ENCODE measurements at places on chromosomes 4 and X. TPM values are rescaled to one million over a fixed set of nuclear protein-coding genes. Genes with fewer than 3 reads are reported as not detected.

Gene PDHA1
- total RNA-seq: 78.7 TPM

- no peak for DNase-seq
Measured at GRCh38 chr4:11691236-11691635, 262.5 kb upstream of the HS3ST1 start.

DNA sequence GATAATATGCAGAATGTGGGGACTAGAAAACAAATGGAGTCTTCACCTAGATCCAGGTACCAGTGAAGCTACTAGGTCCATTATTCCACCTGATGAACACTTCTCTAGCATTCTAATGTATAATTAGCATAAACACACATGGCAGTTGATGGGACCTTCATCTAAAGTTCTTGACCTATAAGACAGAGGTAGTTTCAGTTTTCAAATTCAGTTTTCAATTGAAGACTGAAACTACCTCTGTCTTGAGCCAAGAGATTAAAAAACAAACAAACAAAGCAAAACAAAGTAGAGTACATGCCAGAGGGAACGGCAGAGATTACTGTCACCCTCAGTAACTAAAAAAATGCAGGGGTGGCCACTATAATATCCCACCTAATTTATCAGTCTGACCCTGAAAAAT, 199.9 kb upstream of the NEIL3 start:
- DNase-seq: no peak

DNA sequence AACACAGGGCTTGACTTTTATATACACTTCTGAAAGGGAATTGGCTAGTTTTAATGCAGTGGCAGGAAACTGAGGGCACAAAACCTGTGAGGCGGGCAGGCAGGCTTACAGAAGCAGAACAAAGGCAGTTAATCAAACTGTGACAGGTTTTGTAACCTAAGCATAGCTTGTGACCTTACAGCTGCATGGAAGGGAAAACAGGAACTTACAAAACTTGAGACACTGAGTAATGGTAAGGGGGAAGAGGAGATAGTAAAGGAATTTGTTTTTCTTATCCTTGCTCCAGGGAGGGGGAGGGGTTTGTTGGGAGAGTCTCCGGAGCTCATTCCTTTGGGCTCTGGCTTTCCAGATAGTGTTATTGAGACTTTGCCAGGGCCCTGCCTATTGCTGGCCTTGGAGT, 55.6 kb downstream of the SLITRK4 start:
- no peak for DNase-seq

Gene SPCS3
- total RNA-seq: 48.4 TPM

GRCh38 chr4:60655356-60655755, 544.8 kb upstream of the ADGRL3 start:
- no peak for DNase-seq

DNA sequence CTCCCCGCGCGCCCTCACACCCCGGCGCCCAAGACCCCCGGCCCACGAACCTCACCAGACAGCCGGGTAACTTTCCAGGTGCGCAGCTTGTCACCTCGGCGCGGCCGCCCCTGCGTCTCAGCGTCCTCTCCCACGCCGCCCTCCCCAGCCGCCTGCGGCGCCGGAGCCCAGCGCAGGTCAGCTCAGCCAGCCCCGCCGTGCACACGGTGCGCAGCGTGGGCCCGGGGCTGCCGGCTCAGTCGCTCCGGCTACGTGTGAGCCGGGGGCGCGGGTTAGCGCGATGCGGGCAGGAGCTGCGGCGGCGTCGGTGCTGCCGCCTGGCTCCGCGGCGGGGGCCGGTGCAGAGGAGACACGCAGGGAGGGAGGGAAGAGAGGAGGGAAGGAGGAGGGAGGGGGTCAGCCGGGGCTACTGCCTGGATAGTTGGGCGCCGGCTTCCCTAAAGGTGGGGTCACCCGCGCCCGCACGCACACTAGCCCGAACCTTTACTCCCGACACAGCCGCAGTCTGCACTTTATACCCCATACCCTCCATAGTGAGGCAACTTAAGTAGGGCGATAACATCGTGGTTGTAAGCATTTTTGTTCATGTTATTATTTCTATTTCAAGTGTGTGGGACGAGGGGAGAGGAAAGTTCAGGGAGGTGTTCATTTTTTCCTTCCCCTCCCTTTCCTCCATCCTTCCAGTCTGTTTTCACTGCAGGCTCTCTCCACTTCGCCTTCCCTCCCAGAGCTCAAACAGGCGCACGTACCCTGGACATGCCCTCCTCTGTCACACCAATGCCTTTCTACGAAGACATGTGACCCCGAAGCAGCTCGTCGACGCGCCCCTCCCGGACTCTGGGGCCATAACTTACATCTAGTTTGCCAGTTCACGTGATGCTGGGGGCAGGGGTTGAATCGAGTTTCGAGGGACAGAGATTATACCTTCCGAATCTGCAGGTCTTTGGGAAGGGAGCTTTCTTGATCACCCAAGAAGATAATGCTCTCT, at the start of gene PRKG2:
TSS of gene PRKG2 (minus strand) at position 342 of the 988 bp plus-strand sequence. CDS start 10,175 bp downstream, outside the sequence.
- no peak for DNase-seq

DNA sequence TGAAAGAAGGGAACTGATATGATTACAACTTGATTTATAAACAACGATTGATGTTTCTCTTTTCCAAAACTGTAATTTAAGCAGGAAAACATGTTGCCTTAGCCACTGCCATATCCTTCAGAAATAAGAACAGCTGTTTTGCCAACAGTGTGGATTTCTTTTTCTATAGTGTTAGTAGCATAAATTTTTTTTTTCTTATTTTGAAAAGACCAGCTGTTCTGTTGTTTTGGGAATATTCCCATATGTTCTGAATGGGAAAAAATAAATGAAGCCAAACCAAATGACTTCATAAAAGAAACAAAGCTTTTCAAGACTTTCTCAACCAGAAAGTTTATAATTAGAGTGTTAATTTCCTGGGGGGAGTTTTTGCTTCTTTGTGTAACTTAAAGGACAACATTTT, 83.9 kb upstream of the ARHGAP24 start:
- no peak for DNase-seq

DNA sequence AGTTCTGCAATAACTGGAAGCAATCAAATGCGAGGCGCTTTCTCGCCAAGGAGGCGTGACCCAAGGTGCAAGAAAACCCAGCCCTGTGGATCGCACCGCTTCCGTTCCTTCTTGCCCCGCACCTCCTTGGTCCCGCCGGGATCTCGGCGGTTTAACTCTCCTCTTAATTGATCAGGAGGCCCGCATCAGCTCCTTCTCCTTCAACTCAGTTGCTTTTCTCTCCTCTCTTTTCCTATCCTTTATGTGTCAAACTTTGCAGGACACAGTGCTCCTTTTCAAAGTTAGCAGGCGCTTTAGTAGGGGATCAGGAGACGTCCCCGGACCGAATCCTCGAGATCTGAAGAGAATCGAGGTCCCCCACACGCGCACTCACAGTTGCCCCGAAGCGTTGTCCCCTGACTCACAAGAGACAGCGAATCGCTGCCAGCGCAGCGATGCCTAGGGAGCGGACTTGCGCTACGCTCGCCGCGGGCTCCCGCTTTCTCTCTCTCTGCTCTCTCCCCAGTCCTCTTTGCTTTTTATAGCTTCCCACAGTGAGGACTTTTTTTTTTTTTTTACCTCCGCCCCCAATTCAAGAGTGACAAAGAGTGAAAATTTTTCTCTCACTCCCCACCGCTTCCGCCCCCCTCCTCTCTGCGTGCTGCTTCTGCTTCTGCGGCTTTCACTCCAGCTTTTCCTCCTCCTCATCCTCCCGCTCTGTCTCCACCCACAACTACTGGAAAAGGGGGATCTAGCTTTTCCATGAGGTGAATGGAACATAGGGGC, at the start of gene DKK2:
TSS of gene DKK2 (minus strand) at position 495 of the 765 bp plus-strand sequence. CDS start 722 bp downstream, outside the sequence.
- no peak for DNase-seq

Gene PFKFB1
- not detected for total RNA-seq

DNA sequence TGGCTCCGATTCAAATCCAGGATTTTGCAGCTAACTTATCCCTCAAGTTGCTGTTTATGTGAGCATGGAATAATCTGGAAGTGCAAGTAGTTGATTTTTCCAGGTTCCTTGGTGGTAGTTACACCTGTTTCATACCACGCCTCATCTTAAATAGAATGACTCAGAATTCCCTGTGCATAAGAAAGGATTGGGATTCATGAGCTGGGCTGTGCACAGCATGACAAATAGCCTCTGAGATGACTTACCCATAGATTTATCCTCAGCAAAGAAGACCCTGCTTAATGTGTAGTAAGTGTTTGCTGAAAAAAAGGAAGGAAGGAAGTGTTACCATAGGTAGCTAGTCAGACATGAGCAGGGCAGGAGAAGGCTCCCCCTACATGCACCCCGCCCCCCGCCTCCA, 777.7 kb upstream of the ADGRL3 start:
- no peak for DNase-seq

Gene PPP1R2C
- not detected for total RNA-seq

DNA sequence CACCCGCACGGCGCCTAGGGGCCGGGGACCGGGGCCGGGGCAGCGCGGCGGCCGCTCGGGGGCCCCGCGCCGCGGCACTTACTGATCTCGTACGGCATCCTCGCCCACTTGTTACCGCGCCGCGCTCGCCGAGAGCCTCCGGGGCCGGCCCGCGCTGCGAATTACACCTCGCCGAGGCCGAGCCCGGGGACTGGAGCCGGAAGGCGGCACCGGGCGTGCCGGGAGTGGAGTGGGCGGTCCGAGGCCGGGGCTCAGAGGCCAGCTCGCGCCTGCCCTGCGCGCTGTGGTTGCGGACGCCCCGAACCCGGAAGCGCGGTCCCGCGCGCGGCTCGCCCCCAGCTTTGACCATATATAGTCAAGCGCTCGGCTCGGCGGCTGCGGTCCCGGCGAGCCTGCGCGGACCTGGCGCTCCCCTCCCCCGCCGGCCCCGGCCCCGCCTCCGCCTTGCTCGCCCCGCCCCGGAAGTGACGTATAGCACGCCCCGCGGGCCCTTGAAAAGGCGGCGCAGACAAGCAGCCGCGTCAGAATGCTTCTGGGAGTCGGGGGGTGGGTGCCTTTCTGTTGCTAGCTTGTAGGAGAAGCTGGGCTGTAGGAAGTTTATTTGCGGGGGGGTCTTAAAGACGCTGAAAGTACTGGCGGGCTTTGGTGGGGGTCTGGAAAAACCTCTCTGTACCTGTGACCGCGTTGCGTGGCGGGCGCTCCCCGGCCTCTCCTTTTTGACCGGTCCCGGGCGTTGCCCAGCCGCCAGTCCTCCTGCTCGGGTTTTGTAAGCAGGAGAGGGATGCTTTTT, at the start of gene WDR1:
TSS of gene WDR1 (minus strand) at position 231 of the 790 bp plus-strand sequence. CDS start at position 98, 133 bp downstream.
- peak; percentile 99 for DNase-seq

DNA sequence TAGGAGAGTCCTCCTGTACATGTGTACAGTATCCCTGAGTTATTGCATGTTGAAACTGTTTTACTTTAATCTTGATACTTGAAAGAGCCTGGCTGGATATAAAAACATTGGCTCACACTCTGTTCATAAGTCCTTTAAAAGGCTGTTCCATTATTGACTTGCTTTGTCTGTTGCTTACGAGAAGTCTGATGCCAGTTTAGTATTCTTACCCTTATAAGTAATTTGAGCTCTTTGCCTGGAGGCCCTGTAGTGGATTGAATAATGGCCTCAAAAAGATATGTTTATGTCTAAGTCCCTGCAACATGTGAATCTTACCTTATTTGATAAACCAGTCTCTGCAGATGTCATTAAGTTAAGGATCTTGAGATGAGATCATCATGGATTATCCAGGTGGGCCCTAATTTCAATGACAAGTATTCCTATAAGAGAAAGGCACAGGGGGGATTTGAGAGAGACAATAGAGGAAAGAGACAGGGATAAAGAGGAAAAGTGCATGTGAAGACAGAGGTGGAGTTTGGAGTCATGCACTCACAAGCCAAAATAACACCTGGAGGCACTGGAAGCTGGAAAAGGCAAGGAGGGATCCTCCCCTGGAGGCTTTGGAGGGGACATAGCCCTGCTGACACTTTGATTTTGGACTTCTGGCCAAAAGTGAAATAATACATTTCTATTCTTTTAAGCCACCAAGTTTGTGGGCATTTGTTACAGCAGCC, 98.1 kb downstream of the IRF2 start:
- no peak for DNase-seq

DNA sequence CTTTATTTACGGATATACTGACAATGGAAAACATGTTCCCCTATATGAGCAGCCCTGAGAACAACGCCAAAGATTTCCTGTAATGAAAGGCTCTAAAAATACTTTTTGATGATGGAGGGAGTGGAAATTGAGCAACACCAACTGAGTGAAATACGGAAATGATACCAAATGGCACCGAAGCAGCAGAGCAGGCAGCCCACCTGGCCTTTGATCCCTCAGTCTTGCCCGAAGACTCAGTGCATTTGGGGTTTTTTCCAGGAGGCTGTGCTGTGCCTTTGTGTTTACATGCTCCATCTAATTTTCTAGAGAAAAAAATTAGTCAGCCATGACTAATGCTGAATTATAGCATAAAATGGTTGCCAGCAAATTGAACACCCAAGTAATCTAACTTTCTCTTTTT, 169.9 kb upstream of the RBPJ start:
- DNase-seq: no peak

DNA sequence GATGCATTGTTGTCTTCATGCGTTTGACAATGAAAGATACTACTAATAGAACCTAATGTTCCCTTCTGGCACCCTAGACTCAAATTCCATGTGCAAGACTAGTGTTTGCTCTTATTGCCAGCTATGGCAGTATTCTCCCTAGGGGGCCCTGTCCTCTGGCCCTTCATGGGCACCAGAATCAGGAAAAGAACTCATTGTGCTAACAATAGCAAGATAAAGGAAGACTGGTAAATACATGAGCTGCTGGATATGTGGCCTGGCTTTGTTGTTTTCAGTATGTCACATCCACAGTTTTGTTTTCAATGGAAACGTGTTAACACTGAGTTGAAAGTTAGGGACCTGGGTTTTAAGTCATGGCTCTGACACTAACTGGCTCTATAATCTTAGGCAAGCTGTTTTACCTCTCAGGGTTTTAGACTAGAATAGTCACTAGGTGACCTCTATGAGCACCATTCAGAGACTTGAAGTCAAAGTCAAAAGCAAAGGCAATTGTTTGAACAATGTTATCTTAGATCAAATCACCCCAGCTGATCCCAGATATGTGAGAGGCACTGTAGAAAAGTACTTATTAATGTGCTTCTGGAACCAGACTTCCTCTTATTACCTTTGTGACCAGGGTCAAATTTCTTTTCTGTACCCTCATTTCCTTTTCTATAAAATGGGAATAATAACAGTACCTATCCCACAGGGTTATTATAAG, 253.7 kb upstream of the DIAPH2 start:
- DNase-seq: no peak

DNA sequence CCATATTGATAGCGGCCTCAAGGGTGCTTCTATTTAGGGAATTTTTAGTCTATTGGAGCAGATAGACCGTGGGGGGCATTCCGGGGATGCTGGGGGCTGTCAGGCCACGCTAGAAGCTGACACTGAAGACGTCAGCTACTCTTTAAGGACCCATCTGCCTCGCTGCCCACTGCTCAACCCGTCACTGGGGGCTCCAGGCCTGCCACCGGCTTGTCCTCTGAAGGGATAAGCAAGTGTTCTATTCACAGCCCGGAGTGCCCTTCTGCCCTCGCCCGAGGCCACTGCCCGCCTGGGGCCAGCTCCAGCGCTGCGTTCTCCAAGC, 679 bp upstream of the MSL3 start:
- DNase-seq: no peak

- DNase-seq: no peak
Measured at GRCh38 chr4:3318561-3319021, 25.8 kb downstream of the RGS12 start.

DNA sequence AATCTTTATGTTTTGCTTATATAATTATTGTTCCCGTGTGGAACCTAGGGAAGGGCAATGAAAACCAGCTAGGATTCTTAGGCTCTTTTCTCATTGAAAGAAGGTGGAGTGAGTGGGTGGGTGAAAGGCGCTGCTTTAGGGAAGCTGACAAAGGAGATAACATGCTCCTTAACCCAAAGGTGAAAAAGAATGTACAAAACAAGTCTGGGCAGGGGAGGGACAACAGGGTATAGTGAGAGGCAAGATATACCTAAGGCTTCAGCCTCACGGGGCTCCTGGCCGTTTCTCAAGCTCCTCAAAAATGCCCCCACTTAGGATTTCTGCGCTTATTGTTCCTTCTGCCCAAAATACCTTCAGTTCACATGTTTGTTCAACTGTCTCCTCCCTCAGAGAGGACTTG, 1.8 kb downstream of the SH2D1A start:
- DNase-seq: no peak
